ENCODE measurements at places on chromosomes 4 and X.

DNA sequence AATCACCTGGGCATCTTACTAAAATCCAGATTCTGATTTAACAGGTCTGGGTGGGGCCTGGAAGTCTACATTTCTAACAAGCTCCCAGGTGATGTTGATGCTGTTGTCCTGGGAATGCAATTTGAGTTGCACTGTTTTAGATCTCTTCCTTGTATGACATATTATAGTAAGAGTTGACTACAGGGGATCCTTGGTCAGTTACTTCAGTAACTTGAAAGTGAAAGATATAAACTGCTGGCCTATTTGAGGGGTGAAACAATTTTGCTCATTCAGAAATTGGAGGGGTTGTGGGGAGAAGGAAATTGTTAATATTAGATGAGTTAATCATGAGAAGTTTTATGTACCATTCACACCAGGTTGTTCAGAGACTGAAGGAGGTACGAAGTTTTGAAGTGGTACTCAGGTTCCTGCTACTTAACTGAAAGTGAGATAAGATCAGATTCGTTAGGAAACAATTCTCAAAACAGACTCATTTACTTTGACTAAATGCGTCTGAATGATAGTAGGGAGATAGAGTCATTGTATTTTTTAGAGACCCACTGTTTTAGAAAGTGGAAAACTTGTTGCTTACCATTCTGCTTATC is 12.5 kb downstream of the SH2D1A start:
- no peak for DNase-seq

- DNase-seq = no peak
These were observed 286.8 kb upstream of the VCX3A start for GRCh38 chrX:6821730-6822129.

- no peak for DNase-seq
These were observed 17.7 kb upstream of the STIM2 start for GRCh38 chr4:26842911-26843310.

DNA sequence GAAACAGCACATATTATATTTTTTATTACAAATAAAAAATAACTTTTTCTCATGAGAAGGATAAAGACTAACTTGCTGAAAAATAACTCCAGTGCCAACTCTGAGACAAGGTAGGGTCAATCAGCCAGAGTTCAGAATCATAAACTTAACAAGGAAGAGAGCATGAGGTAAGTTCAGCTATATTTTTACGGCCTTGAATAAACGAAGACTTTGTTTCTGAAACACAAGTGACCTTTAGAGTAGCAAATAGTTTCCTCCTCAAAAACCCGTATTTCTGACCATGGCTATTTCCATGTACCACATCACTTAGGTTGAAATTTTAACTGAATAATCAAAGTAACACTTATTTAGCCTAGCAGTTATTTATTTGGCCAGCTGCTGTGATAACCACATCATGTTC is 45.5 kb downstream of the PRDM5 start:
- no peak for DNase-seq

GRCh38 chr4:145435646-145436045 is 46.0 kb upstream of the SMAD1 start:
- DNase-seq = no peak

All from naive thymus-derived CD8-positive, alpha-beta T cell (primary cell).